ENCODE measurements at places on chromosomes 13 and 19.

DNA sequence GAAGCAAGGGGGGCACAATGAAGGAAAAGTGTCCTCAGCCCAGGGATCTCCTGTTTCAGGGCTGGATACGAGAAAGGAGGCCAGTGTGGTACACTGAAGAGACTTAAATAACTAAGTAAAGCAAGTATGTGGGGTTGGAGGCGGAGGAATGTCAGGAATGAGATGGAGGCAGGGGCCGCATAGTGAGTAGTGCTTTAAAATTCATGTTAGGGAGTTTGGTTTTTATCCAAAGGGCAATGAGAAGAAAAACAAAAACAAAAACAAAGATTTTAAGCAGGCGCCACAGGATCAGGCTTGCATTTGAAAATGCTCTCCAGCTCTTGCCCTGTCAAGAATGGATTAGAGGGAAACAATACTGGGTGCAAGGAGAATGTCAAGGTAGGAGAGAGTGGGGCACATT, 273.4 kb downstream of the DCLK1 start:
- no peak for DNase-seq

DNA sequence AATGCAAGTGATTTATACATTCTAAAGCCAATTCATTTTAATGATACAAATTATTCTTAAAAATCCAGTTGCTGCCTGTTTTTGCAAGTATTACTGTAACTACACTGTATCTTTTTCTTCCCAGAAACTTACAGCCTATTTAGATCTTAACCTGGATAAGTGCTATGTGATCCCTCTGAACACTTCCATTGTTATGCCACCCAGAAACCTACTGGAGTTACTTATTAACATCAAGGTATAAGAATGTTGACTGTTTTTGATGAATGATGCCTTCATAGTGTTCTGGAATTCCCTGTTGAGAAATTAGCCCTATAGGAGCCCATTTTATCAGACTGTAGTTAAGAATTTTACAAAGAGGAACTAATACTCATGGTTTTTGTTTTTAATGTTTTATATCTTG, 25.0 kb downstream of the ITM2B start:
- DNase-seq: no peak

DNA sequence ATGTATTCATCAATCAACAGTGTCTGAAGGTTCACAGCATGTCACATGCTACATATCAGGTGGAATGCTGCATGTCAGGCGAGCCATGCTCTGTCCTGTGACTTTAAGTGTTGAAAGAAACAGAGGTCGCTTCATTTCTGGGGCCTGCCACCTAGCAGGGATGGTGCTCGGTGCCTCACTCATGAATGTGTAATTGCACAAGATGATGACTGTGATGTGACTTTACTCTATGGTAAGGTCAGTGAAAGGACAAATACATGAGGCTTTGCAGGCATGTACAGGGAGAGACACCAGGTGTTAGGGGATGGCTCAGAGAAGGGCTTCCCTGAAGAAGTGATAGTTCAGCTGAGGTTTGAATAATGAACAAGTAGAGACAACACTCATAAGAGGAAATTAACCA, 66.7 kb downstream of the FRY start:
- DNase-seq: no peak

- DNase-seq: no peak
Measured at GRCh38 chr13:105509981-105510762, 1025.3 kb downstream of the EFNB2 start.

GRCh38 chr13:102914339-102914930, 68.6 kb downstream of the ERCC5 start:
- DNase-seq: no peak

All from NCI-H1694 (cell line).